ENCODE measurements at places on chromosomes 1 and 21.

GRCh38 chr1:8435569-8436071, 117.7 kb downstream of the SLC45A1 start:
- no peak for DNase-seq

DNA sequence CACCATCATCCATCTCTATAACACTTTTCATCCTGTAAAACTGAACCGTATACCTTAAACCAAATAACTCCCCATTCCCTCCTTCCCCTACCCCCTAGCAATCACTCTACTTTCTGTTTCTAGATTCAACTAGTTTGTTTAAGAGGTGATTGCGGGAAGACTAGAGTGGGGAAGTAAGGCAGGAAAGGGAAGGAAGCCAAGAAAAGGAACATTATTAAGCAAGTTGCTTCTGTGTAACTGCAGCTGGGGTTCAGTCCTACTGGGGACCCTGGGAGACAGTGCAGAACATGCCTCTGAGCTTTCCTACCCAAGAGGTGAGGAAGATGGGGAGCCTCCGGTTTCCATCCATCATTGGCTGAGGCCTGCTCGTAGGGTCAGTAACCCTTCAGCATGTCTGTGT, 28.9 kb upstream of the H3-3A start:
- DNase-seq = no peak

DNA sequence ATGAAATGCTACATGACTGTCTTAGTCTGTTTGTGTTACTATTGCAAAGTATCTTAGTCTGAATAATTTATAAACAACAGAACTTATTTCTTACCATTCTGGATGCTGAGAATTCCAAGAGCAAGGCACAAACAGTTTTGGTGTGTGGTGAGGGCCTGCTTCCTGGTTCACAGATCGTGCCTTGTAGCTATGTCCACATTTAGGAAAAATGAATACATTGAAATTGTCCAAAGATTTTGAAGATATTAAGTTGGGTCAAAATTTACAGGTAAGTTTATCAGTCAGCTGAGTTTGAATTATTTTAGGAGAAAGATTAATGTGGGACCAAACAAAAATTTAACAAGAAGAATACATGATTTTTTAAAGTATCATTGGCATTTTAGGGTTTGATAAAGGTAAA, 293.5 kb downstream of the LTN1 start:
- DNase-seq = no peak

- no peak for DNase-seq
These were observed 3.5 kb downstream of the KLHL12 start for GRCh38 chr1:202923533-202923932.

- peak; percentile 64 for DNase-seq
These were observed 47.6 kb upstream of the SAMD13 start for GRCh38 chr1:84253891-84254290.

DNA sequence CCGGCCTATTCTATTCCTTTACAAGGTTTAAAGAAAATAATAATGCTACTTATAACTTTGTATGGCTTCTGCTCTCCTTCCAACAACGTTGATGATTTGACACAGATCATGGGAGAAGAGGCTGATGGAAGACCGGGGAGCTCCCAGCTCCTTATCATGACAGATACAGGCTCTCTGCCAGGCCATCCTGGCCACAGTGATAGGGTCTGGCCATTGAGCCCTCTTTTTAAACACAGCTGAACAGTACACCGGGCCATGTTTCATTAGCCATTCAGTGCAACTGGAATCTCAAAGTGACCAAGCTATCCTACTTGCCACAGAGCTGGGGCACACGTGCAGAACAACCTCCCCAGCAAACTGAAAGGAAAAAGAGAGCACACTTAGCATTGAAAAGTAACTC, 34.9 kb downstream of the DNAJC11 start:
- DNase-seq = no peak

- no peak for DNase-seq
These were observed 10.6 kb downstream of the OR2W3 start for GRCh38 chr1:247905910-247906503.

DNA sequence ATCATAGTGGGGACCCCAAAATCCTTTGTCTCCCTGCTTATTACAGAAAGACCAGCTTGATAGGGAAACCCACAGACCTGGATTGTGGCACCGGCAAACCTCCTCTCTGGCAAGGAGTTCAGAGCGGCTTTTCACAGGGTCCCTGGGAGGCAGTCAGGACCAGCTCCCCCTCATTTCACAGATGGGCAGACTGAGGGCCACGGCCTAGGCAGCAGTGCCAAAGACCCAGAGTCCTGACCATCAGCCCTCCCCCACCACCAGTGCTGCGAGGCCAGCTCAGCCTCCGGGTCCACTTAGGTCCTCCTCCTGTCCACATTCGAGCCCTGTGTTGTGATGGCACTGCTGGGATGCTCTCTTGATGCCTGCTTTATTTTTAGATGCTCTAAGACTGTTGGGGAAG, 57.2 kb downstream of the CAMK2N1 start:
- no peak for DNase-seq

DNA sequence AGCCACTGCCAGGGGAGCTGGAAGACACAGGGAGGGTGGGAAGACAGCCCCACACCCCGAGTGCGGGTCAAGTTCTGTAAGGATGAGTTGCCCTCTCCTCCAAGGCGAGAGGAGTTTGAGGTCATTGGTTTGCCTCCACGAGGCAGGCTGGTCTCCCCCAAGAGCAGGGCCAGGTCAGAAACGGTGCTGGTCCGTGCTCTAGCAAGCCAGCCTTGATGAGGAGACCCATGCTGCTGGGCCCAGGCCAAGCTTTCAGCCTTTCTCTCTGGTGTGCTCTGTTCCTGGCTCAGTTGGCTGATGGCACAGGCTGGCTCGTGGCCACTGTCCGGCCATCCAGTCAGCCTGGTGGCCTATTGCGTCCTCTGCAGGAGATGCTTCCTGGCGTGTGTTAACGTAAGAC, 12.0 kb upstream of the PCBP3 start:
- DNase-seq = no peak

DNA sequence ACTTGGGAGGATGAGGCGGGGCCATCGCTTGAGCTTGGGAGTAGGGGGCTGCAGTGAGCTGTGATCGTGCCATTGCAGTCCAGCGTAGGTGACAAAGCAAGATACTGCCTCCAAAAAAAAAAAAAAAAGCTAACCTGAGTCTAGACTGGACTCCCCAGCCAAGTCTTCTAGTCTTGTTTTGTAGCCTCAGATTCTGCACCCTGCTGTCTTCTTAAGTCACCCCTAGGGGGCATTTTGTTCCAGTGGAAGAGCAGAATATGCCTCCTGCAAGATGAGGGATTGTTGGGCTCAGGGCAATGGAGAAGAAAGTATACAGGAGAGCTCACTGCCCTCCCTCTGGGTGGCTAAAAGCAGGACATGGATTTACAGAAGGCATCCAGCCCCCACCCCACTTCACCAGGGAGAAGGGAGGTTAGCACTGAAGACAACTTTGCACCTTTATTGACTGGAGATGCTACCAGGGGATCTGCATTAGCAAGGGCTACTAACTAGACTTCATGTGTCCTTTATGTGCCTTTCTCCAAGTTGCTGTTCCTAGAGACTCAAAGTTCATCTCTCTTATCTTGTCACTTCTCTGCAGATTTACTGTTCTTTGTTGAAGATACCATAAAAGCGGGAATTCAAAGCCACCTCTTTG, 15.3 kb upstream of the RNF187 start:
- no peak for DNase-seq

DNA sequence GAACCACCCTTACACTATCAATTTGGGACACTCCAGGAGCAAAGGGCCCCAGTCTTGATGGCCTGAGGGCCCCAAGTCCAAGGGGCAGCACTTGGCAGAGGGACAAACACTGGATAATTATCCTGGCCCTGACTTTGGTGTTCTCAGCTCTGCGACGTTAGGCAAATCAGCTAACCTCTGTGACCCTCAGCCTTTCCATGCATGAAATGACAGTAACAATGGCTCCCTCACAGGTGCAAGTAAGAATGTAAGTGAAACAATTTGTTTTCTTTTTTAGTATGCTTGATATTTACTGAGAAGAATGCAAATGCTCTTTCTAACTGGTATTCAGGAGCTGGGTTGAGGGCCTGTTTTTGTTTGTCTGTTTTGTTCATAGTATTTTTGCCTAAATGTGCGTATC, 61.6 kb upstream of the PRDX6 start:
- DNase-seq = no peak

GRCh38 chr1:37759451-37759850, 5.5 kb downstream of the EPHA10 start:
- DNase-seq = no peak

DNA sequence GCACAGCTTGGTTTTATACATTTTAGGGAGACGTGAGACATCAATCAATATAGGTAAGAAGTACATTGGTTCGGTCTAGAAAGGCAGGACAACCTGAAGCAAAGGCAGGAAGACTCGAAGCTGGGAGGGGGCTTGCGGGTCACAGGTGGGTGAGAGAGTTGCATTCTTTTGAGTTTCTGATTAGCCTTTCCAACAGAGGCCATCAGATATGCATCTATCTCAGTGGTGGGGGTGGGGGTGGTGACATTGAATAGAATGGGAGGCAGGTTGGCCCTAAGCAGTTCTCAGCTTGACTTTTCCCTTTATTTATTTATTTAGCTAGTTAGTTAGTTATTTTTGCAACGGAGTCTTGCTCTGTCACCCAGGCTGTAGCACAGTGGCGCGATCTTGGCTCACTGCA, 85.6 kb downstream of the WDR4 start:
- DNase-seq = no peak

DNA sequence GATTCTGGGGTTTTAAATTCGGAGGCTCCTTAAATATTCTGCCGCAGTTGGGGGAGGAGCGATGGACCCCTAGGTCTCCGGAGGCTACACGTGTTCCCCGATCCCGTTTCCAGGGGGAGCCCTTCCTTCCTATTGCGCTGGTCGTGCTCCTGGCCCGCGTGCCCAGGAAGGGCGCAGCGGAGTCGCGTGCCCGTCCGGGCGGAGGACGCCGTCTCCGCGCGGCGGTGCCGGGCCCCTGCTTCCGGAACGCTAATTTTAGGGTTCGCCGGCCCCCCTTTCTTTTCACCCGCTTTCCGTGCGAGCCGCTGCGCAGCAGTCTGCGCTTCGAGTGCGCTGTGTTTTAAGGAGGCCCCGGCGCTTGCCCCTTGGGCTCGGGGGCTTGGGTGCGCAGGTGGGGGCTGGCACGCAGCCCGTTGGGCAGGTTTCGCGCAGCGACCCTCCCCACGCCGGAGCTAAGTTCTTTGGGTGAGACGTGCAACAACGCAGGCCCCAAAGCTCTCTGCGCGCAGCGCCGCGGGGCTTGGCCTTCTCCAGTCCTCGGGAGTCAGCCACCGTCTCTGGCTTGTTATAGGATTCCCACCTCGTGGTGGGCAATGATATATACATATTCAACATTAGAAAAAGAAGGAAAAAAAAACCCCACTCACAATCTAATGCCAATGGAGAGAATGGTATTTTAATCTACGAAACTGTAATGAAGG, 43.5 kb upstream of the DNAJC6 start:
- DNase-seq = no peak

- DNase-seq = no peak
These were observed 10.2 kb downstream of the CD55 start for GRCh38 chr1:207331354-207332313.

GRCh38 chr1:23592209-23592892, 33.0 kb upstream of the ID3 start:
- DNase-seq = no peak

- peak; percentile 6 for DNase-seq
These were observed 27.9 kb downstream of the RGS5 start for GRCh38 chr1:163174524-163175437.

- peak; percentile 49 for DNase-seq
These were observed 12.0 kb downstream of the UBE2Q1 start for GRCh38 chr1:154546264-154547063.

DNA sequence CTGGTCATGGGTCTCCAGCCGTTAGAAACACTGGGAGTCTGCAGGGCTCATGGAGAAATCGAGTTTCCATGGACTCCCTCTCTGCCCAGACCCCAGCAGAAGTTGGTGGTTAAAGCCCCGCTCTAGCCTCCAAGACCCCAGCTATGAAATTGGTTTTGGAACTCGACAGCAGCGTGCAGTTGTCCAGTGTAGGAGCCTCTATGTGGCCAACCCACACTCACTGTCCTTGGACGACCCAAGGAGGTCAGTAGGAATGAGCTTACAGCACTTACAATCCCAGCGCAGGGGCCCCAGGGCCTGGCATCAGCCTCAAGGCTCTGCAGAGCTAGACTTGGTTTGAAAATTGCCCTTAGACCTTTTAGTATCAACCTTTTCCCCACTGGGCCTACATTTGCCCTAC, 3.2 kb upstream of the PRDM16 start:
- DNase-seq = no peak

GRCh38 chr1:219020386-219020785, 153.3 kb upstream of the LYPLAL1 start:
- no peak for DNase-seq

DNA sequence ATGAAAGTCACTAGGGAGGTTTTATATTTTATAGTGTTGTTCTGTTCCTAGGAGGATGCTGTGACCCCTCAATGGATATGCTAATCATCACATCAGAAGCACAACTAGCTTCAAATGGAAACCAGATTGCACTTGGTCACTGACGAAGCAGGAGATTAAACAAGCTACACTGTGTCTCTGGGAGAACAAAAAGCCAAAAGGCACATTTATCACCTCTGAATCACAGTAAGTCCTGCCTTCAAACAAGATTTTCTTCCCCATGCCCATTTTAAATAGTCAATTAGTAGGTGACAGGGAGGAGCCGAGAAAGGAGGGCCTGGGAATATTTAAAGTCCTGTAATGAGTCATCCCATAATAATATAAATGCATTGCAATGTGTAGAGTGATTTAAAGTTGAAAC, 38.1 kb downstream of the RGS2 start:
- no peak for DNase-seq

DNA sequence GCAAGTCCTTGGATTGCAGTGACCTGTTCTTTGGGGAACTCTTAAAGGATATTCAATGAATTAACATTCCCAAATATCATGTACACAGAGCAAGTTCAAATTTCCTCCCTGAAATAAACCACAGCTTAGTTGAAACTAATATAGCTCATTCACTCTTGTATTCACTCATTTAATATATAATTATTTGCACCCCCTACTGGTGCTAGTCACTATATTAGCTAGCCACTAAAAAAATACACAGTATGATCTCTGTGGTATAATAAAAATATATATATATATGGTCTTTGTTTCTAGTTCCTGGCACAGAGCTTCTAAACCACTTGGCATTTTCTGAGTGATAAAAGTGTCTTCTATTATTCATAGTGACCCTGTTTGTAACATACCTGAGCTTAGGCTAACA, 177.3 kb upstream of the LYPLAL1 start:
- DNase-seq = no peak

DNA sequence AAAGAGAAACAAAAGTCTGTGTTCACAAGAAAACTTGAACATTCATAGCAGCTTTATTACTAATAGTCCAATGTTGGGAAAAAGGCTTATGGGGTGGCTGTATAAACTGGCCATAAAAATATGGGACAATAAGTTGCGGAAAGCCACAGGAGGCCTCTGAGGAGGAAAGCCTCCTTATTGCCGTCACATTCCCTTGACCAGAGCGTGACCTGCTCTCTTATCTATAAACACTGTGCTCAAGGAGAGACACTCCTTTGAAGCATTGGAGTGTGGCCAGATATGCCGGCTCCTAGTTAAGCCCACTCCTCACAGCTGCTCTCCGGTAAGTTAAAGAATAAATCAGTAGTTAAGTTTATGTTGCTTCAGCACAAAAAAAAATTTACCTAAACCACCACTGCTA, 19.7 kb downstream of the OR6Y1 start:
- no peak for DNase-seq

All from substantia nigra (tissue), 51 donors.